ENCODE measurements at places on chromosomes 12 and 14. TPM values are rescaled to one million over a fixed set of nuclear protein-coding genes. Genes with fewer than 3 reads are reported as not detected.

Gene ZDHHC22
- total RNA-seq, result not detected

Gene PACS2
- 64.0 TPM for total RNA-seq

Gene RAP1B
- 290 TPM for total RNA-seq

Gene GPR65
- 12.3 TPM for total RNA-seq

Gene AREL1
- total RNA-seq, result 47.0 TPM

Gene RPGRIP1
- not detected for total RNA-seq

Gene FANCM
- total RNA-seq, result 9.2 TPM

Gene ZNF385A
- total RNA-seq, result 0.86 TPM

Gene OVCH1
- not detected for total RNA-seq

Gene PLCZ1
- total RNA-seq, result not detected

Gene RNASE7
- total RNA-seq, result not detected

Gene PA2G4
- total RNA-seq, result 63.8 TPM

Gene CLEC2B
- total RNA-seq, result 90.8 TPM

Gene NT5DC3
- 4.7 TPM for total RNA-seq

Gene PROX2
- total RNA-seq, result not detected

Gene MARS1
- 219 TPM for total RNA-seq

Gene C3AR1
- total RNA-seq, result 2.7 TPM

Gene PLA2G1B
- total RNA-seq, result not detected

Gene ACOT4
- total RNA-seq, result 1.1 TPM

Gene INHBC
- total RNA-seq, result not detected

Gene GPR137C
- 0.22 TPM for total RNA-seq

Gene PMCH
- total RNA-seq, result 1.6 TPM

Gene FAM186B
- total RNA-seq, result not detected

Gene MMP19
- not detected for total RNA-seq

Gene OSGEP
- 40.8 TPM for total RNA-seq

Gene ESR2
- not detected for total RNA-seq

Gene DENND5B
- 0.76 TPM for total RNA-seq

Gene PLEK2
- total RNA-seq, result not detected

Gene TAS2R43
- 0.79 TPM for total RNA-seq

Gene SMCO2
- not detected for total RNA-seq

Gene CYP46A1
- total RNA-seq, result not detected

Gene TAS2R19
- total RNA-seq, result 1.2 TPM

Gene NFE2
- 2.8 TPM for total RNA-seq

Gene GNB3
- total RNA-seq, result not detected

Gene RARG
- 16.8 TPM for total RNA-seq

Gene CCDC38
- total RNA-seq, result not detected

Gene RASSF8
- 0.20 TPM for total RNA-seq

Gene OR6C68
- total RNA-seq, result not detected

Gene GLIPR1L1
- total RNA-seq, result not detected

Gene NXPH4
- 0.49 TPM for total RNA-seq

Gene NPAS3
- total RNA-seq, result not detected
